ENCODE measurements at places on chromosomes 4 and X.
A peak's percentile ranks its signal among the peaks of the same experiment; 100 is the strongest.

DNA sequence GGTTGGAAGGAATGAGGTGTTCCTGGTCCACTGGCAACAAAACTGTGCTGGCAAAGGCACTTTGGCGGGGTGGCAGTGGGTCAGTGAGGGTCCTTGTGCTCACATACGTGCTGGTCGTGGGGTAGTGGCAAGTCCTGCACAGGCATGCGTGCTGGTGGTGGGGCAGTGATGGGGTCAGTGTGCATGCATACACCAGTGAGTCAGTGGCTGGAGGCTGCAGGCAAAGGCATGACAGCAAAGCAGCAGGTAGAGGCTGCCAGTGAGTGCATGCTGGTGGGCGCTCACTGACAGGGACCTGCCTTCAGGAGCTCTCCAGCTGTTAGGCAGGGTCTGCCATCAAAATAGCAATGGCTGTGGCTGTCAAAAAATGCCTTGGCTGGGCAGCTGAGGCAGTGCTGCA, 42.1 kb downstream of the TMPRSS11E start:
- no peak for DNase-seq

DNA sequence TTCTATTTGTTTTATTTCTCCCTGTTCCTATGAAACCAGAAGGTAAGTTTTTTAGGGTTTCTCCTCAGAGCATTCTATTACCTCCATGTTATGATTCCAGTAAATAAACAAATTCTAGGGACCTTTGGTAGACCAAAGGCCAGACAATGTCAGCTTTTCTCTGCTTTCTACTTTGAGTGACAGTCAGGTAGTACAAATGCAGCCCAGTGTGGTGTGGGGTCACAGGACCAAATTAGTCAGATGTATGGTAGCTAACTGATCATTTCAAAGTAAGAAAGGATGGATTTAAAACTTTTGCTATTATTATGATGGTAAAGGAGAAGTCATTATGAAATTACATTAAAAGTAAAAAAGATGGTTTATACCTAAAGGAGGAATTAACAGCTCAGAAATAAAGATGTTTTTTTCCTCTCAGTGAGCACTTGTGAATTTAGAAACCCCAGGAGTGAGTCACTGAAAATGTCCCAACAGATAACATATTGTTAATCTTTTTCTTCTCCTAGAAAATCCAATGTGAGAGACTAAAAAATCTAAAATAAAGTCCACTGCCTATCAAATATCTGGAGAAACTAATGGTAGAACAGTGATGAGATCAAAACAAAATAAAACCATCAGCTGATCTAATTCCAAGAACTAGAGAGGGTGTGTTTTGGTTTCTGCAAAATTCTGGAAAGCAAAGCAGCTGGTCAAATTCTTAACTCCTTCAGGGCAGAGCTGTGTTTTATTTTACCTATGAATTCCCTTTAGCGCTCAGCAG, 16.6 kb upstream of the KLHL2 start:
- DNase-seq: no peak

- DNase-seq: no peak
Observed at GRCh38 chr4:10007436-10007740, 13.9 kb downstream of the SLC2A9 start.

- DNase-seq: no peak
Observed at GRCh38 chrX:154333837-154334271, 38.3 kb downstream of the TKTL1 start.

GRCh38 chrX:55593296-55593695, 29.9 kb upstream of the FOXR2 start:
- DNase-seq: no peak

GRCh38 chrX:14354521-14354920, 174.8 kb upstream of the GLRA2 start:
- no peak for DNase-seq

DNA sequence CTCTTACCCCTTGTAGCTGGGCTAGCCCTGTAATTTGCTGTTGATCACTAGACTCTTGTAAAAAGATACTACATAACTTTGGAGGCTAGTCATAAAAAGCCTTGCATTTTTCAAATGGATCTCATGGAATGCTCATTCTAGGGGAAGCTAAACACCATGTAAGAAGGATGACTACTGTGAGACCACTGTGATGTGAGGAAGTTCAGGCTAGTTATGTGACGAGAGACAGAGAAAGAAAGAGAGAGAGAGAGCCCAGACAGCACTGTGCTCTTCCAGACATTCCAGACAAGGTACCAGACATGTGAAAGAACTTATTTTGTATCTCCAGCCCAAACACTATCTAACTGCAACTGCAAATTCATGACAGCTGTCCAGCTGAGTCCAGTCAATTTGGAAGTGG, 404.6 kb upstream of the PITX2 start:
- no peak for DNase-seq

DNA sequence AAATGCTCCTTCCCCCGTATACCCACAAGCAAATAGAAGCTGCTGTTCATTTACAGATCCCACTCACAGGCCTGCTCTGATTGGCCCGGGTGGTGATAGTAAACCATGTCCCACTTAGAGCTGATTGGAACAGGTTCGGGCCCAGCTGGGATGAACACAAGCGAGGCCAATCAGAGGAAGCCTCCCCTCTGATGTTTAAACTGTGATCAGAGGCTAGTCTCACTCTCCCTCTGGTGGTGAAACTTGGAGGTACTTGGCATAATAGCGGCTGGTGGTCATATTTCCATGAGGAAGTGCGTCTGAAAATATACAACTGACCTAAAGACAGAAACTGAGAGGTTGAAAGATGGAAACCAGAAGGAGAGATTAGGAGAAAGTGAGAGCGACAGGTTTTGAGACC, 51.5 kb upstream of the TRPC3 start:
- peak; percentile 30 for DNase-seq

DNA sequence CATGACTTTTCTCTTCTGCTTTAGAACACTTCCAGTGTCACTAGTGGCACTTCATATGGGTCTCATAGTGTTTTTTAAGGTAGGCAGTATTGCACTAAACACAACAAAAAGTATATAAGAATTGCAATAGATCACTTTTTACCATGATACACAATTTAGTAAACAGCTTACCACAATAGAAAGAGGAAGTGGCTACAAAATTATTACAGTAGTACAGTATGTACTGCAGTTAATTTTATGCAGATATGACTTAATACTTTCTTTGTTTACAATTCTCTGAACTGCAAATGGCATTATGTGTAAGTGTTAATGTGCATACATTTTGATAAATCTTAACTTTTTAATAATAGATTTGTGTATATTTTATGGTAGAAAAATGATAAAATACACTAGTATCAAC, 157.3 kb downstream of the RRAGB start:
- no peak for DNase-seq

DNA sequence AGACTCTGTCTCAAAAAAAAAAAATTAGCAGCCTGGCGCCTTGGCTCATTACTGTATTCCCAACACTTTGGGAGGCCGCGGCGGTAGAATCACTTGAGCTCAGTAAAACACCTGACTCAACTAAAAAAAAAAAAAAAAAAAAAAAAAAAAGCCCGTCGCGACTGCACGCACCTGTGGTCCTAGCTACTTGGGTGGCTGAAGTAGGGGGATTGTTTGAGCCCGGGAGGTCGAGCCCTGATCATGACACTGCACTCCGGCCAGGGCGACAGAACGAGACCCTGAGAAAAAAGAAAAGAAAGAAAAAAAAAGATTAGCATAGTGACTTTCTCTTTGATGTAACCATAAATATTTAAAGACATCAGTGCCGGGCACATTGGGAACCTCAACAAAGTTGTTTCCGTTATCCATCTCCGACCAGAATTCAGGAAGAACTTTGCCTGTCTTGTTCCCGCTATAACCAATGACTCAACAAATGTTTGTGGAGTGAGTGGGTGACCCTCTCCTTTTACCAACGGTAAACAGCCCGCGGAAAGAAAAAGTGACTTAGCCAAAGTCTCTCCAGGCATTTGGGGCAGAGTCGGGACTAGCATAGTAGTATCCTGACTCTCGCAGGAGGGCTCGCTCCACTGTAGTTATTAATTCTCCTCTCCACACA, 553 bp upstream of the MED28 start:
- peak; percentile 27 for DNase-seq

- DNase-seq: no peak
Observed at GRCh38 chrX:131634900-131635299, 91.0 kb downstream of the OR13H1 start.

GRCh38 chr4:9764155-9764696, 17.2 kb upstream of the DRD5 start:
- DNase-seq: no peak

DNA sequence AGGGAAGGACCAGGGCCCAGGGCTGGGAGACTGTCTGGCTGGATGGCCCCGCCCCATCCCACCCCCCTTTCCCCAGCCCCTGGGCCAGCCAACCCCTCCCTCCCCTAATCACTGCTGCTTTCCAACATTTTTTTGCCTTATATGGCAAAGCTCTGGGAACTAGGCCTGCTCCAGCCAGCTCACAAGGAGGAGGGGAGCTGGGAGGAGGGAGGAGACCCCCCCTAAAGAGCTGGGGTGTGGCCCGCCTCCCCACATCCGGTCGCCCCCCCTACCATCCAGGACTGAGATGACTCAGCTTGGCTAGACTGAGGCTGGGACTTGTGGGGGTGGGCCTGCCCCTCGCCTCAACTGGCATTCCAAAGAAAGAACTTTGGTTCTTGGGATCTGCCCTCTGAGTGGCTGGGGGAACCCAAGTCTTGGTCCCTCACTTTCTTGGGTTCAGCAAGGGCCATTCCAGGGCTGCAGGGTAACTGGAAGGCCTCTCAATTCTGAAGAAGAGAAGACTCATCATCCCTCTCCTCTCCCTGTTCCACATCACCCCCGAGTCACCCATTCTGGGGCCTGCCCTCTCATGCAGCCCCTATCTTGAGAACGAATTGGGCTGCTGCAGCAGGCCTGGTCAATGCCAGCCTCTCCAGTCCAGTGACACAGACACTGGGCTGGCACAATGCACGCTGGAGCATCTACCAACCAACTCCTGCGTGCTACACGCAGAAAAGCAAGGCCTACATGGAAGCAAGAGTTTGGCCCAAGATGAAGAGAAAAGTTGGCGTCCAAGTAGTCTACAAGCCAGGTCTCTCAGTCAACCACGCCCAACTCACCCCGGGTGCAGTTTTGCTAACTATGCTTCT, 4.8 kb downstream of the FLNA start:
- peak; percentile 89 for DNase-seq

DNA sequence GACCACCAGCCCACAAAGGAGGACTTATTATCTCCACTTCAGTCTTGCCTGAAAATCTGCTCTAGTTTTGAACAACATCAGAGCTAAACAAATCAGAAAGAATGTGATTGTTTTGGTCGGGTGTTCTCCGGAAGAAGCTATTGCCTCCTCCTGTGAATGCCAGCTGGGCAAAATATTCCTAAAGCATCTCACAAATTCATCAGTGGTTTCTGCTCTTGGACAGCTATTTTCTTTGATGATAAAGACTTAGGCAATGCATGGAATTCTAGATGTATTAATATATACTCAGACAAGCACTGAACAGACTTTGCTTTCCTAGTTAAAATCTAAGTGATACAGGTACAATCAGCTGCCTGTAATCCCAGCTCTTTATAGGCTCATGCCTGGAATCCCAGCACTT, 71.8 kb downstream of the ASMT start:
- DNase-seq: no peak

DNA sequence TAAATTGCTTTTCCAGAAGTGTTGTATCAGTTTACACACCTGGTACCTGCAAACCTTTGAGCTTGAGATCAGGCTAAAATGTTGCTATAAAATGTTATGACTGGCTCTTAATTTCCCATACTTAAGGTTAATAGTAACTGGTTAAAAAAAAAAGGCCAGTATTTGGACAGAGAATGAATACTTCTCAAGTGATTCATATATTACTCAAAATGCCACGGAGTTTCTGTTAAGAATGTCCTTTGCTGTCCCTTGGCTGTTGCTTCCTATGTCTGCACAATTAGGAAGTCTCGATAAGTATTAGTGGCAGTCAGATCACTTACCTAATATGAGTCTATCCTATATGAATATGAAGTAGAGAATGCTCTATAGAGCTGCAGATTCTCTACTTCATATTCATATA, 232.2 kb upstream of the IGFBP7 start:
- no peak for DNase-seq

DNA sequence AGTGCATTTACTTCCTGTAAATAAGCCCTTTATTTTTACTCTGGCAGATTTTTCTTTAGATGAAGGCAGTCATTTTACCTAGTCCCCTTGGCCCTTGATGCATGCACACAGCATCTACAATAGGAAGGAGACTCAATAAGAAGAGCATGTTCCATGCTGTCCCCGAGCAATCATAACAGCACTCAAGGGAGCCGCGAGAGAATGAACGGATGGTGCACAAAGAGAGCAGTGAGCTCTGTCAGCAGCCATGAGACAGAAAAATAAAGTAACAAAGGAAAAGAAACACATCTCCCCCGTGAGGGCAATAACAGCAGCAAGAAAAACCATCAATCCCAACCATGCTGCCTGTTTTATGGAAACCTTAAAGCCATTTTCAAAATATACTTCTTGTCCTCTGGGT, 11.9 kb downstream of the SMIM31 start:
- DNase-seq: no peak

DNA sequence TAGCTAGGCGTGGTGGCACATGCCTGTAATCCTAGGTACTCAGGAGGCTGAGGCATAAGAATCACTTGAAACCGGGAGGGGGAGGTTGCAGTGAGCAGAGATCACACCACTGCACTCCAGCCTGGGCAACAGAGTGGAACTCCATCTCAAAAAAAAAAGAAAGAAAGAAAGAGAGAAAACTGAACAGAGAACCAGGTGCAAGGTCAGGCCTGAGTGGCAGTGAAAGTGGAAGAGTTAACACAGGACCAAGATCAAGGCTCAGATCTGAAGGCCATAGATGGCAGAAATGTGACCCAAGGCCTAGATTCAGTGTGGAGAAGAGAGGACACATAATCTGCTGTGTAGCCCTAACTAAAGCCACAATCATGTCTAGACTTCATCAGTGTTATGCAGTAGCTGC, 4.9 kb upstream of the ZNF630 start:
- no peak for DNase-seq

GRCh38 chrX:117707948-117708743, 408.5 kb downstream of the KLHL13 start:
- no peak for DNase-seq

GRCh38 chr4:171582961-171583581, 230.1 kb upstream of the GALNTL6 start:
- DNase-seq: no peak
